Stimulated activated CD8-positive, alpha-beta memory T cell treated with anti-CD3 and anti-CD28 coated beads, Interleukin-7, amount 100 ng/mL, for 1 hour (primary cell): ENCODE measurements at places on chromosomes 1 and 21.

DNA sequence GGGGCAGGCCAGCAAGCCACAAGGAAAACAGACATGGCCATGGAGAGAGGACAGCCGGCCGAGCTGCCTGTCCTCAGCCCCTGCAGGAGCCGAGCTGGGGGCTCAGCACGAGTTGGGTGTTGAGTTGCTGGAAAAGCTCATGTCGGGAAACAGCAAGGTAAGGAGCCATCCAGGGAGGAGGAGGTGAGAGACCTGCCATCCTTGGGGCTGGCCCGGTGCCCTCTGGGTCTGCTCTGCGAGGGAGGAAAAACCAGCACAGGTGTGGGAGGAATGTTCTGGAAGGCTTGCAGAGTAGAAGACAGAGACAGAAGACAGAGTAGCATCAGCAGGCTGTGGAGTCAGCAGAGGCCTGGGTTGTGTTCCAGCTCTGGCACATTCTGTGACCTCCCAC lies 548.8 kb downstream of the PTPRU start:
- DNase-seq, result no peak

DNA sequence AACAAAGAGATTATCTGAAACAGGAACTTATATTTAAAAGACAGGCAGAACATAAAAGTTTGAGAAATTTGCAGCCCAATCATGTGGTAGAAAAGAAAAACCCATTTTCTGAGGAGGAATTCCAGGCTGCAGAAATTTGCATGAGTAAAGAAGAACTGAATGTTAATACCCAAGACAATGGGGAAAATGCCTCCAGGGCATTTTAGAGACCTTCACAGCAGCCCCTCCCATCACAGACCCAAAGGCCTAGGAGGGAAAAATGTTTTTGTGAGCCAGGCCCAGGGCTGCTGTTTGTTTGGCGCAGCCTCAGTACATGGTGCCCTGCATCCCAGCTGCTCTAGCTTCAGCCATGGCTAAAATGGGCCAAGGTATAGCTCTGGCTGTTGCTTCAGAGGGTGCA lies 554.3 kb upstream of the CHRM3 start:
- DNase-seq, result no peak

DNA sequence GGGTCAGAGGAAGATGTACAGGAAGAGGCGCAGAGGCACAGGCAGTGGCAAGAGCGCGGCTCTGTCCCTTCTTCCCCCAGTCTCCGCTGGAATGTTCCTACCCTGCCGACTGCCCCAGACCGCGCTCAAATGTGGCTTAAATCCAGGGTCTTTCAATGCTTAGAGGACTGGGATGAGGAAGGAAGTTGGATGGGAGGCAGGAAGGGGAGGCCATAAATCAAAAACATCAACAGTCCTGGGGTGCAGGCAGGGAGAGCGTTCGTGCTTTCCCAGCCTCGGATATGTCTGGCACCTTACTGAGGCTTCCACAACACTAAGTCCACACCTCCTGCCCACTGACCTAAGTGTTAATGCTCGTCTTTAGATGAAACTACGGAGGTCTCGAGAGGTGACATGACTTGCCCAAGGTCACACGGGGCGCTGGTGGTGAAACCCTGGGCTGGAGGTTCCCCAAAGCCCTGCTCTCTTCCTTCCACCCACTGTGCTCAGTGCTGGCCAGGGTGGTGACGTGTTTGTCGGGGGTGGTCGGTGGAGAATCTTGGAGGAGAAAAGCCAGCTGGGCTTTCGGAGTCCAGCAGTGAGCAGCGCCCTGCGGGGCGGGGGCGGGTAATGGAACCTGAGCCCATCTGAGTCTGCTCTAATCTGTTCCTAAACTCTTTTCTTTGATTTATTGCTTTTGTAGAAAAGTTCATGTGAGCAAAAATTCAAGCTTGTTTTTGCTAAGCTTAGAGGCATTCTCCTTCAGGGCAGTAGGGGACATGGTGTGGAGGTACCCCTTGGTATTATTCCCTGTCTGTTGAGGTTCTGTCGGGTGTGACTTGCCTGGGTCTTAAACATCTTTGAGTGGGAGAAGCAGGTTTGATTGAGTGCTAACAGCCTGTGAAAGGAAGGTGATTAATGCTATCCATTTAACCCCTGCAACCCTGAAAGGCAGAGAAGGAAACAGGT lies 708 bp downstream of the CDA start:
- DNase-seq, result no peak

GRCh38 chr1:235854347-235854746 lies 12.4 kb downstream of the LYST start:
- no peak for DNase-seq

- no peak for DNase-seq
Measured at GRCh38 chr1:152543820-152544219, 22.8 kb downstream of the LCE3E start.

DNA sequence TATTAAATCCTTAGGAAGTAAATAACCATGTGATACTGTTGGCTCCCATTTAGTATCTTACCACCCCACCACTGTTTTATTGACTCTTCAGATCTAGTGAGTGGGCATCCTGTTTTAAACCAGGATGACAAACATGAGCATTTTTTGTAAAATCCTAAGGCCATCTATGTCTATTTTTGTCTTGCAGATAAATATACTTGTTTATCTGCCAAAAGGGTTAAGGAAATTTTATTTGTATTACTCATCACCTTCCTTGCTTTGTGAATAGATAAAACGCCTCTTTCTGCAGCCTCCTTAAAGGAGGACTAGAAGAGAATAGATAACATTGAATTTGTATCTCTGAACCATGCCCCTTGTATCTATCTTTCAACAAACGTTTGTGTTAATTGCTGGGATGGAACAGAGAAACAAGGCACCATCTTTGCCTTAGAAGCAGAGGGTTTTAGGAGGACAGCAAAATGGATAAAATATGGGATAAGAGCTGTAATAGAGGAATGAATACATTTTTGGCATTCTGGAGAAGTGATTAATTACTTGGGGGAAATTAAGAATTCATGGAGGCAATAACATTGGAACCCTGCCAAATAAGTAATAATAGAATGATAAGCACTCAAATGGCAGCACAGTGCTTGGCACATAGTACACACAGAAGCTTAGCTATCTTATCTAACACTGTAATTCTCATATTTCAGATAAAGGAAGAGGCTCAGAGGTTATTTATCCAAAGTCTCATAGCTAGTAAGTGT lies 14.7 kb downstream of the YTHDF2 start:
- DNase-seq, result no peak

DNA sequence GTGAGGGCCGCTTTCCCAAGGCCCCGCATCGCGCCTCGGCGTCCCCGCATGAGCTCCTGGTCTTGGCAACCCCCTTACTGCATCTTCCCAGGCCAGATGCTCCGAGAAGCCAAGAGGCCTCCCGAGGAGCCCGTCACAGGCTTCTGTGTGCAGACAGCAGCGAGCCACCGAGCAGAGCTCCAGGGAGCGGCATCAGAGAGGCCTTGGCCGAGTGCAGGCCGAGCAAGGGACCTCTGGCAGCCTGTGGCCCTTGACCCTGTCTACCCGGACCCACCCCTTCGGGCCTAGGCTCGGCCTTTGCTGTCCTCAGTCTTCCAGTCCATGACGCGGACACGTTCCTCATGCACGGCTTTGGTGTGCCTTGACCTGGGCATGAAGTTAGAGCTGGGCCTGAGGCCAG lies 63.5 kb downstream of the MORN1 start:
- no peak for DNase-seq

GRCh38 chr21:46553993-46554392 lies 50.9 kb downstream of the S100B start:
- DNase-seq, result no peak

GRCh38 chr1:22920026-22920733 lies 52.5 kb downstream of the LACTBL1 start:
- DNase-seq, result no peak

DNA sequence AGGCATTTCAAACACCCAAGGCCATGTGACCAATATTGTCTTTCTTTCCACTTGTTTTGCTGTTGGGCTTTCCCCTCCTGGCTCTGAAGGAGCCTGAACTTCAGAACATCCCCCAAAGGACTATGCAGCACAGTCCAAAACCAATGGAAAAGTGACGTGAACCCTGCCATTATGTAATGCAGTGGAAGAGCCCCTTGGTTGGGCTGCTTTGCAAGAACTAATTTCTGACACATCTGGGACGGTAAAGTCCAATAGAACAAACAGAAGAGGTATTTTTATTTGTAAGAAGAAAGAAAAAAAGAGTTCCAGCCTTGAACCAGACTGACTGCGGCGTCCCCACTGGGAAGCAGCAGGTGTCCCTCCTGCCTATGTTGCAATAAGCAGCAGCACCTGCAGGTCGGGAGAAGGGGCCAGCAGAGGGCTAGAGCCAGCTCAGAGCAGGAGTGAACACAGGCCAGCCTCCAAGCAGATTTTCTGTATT lies 116.7 kb downstream of the CDC7 start:
- DNase-seq, result no peak

- no peak for DNase-seq
Measured at GRCh38 chr1:214685906-214686305, 82.9 kb downstream of the CENPF start.

GRCh38 chr1:31625561-31626222 lies 8.2 kb downstream of the HCRTR1 start:
- no peak for DNase-seq

DNA sequence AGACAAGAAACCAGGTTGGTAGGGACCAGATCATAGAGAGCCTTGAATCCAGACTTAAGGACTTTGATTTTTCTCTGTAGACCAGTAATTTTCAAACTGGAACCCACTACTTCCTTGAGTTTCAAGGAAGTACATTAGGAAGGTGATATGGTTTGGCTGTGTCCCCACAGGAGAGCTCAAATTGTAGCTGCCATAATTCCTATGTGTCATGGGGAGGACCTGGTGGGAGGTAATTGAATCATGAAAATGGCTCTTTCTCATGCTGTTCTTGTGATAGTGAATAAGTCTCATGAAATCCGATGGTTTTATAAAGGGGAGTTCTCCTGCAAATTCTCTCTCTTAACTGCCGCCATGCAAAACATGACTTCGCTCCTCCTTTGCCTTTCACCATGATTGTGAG lies 10.1 kb upstream of the PRKAA2 start:
- DNase-seq, result no peak

- no peak for DNase-seq
Measured at GRCh38 chr1:59504276-59504675, 207.4 kb downstream of the FGGY start.

DNA sequence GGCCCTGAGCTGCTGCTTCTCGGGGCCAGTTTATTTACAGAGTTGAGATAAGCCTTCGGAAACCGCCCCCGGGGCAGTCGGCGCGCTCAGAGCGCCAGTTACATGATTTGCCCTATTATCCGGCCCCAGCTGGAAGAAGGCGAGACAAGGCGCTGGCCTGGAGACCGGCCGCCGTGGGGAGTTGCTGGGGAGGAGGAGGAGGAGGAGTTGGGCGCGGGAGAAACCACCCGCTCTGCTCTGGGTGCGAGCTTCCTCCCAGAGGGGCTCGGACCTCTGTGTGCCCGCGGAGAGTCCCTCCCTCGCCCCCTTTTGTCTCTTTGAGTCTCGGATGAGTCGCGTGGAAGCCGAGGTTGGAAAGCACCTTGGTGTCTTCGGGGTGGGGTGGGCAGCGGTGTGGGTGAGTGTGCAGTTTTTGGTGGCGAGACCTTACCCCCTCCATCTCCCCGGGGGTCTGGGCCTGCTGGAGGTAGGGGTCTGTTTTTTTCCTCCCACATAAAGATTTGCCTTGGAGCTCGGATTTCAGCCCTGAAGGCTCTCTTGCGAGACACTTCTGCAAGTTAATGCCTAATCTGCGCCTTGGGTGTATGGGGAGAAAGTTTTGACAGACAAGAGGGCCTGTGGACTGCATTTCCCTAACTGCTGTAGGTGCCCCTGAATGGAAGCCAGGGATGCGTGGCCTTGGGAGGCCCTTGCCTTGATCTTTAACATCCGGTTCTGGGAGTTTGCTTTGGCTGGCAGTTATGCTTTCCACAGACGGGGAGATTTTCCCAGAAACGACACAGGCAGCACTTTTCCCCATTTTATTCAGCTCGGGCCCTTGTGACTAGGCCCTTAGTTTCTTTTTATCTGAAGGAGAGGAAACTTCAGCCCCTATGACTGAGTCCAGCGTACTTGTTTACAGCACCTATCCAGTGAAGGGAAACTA lies 80.0 kb downstream of the NDUFS5 start:
- no peak for DNase-seq

- DNase-seq, result no peak
Measured at GRCh38 chr1:235074523-235075047, 54.1 kb downstream of the TOMM20 start.

- no peak for DNase-seq
Measured at GRCh38 chr21:41784456-41785102, 17.7 kb upstream of the RIPK4 start.

- no peak for DNase-seq
Measured at GRCh38 chr1:6958407-6959030, 173.3 kb downstream of the CAMTA1 start.

- DNase-seq, result no peak
Measured at GRCh38 chr1:55314740-55315139, 99.6 kb upstream of the USP24 start.

- DNase-seq, result no peak
Measured at GRCh38 chr1:40739455-40740008, 44.1 kb upstream of the KCNQ4 start.

DNA sequence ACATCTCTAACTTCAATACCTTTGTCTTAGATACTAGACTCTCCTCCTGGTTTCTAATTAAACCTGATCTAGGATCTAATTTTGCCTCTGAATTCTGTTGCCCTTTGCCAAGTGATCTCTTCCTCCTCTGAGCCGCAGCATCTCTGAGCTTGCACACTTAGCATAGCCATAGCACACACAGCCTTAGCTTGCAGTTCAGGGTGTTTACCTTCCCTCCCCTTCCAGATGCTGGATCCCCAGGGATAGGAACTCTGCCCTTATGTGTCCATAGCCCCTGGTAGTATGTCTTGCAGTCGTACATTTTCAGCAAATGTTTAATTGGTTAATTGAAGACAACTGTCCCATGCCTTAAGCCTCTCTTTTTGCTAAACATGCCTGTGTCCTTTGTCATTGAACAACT lies 30.3 kb downstream of the SELL start:
- no peak for DNase-seq

GRCh38 chr1:117003223-117003875 lies 1.8 kb downstream of the CD101 start:
- DNase-seq, result no peak

- no peak for DNase-seq
Measured at GRCh38 chr1:52556641-52557360, 3.9 kb upstream of the TUT4 start.

DNA sequence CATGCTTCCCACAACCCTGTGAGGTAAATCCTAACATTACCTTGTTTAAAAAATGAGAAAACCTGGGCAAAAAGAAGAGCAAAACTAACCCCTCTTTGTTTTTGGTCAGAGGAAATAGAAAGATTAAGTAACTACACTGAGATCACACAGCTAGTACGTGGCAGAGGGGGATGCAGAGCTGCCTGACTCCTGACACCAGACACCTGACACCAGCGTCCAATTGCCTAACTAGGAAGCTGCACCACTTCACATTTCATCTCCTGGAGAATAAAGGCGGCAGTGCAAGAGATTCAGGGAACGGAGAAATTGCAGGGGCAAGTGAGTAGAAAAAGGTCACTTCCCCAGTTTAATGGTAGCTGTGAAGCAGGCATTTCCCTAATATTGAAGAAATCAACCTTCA lies 229.3 kb upstream of the PTBP2 start:
- DNase-seq, result no peak

DNA sequence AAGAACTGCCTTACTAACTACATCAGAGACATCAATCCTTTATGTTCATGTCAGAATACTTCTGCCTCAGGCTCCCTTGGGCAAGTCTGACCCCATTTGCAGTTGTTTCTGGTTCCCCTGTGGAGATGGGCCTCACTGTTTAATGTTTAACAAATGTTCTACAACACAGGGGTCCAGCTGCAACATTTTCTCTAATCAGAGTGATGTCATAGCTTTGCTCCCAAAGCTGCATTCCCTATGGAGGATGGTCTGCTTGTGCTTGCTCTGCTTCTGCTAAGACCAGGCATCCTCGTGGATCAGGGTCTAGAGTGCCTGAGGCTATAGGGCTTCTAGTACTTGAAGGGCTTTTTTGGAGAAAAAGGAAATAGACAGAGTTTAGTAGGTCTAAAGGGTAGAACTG lies 1071.2 kb downstream of the TTLL7 start:
- DNase-seq, result no peak
